Stimulated activated CD8-positive, alpha-beta memory T cell treated with anti-CD3 and anti-CD28 coated beads, Interleukin-4, amount 100 ng/mL, for 1 hour (primary cell): ENCODE measurements at places on chromosomes 7 and 10.

- DNase-seq, result no peak
Measured at GRCh38 chr7:141221007-141221612, 147.2 kb downstream of the TMEM178B start.

GRCh38 chr7:151080067-151080521 is 515 bp downstream of the FASTK start:
- DNase-seq, result no peak

- no peak for DNase-seq
Measured at GRCh38 chr10:97961945-97962344, 68.5 kb downstream of the CRTAC1 start.

DNA sequence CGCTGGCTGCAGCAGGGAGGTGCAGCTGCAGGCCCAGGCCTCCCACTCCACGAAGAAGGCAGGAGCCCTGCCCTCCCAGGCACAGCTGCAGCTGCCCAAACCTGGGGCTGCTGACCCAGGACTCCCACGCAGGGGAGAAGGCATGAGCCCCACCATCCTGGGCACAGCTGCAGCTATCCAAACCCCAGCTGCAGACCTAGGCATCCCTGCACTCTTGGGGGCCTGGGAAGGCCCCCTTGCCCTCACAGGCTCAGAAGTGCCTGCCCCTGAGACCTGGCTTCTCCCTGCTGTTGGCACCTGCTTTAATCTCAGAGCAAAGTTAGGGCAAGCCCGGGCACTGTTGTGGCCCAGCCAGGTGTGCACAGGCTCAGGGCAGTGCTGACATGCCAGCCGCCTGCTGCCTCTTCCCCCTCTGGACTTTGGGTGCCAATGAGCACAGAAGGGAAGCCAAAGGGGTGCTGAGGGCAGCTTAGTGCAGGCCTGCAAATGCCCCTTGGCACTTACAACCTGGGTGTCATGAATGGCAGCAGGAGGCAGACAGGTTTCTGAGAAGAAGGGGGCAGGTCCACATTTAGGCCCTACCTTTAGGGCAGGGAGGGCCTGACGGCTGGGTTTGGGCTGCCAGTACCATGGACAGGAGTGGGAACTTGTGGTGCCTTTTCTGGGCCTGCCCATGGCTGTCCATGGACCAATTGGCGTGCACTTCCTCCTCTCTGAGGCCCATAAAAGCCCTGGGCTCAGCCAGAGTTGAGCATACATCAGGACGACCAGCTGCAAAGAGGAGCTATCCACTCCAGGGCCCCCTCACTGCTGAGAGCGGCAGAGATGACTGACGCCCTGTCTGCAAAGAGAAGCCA is 31.1 kb downstream of the CRTAC1 start:
- DNase-seq, result no peak

GRCh38 chr7:100685631-100686145 is 8.4 kb downstream of the GIGYF1 start:
- no peak for DNase-seq

DNA sequence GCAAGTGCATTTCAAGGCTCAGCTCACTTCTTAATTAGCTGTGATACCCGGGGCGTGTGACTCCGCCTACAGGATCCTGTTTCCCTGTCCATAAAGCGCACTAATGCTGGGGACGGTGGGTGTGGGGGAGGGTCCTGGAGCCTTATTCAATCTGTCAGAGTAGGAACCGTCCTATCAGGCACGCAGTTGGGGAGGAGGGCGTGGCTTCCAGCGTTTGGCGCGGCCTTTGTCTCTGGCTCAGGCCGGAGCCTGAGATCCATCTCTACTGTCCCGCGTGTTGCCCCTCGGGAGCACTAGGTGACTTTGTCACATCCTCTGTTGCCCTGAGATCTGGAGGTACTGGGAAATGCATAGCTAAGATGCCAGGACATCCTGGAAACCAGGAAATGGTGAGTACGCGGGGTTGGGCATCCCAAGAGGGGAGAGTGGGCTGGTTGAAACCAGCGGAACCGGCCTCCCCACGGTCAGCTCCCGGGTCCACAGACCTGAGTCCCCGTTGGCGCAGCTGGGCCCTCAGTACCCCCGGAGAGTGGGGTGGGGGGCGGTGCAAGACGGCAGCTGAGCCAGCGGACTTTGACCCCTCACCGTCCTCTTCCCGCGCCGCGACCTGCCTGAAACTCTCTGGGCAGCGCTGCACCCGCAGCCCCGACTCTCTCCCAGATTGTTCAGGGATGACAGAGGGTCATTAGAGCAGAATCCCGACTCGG is 104.4 kb upstream of the ZNF92 start:
- no peak for DNase-seq

- no peak for DNase-seq
Measured at GRCh38 chr7:31251441-31251840, 89.1 kb downstream of the NEUROD6 start.

GRCh38 chr7:6934981-6935380 is 108.9 kb upstream of the CCZ1B start:
- no peak for DNase-seq

DNA sequence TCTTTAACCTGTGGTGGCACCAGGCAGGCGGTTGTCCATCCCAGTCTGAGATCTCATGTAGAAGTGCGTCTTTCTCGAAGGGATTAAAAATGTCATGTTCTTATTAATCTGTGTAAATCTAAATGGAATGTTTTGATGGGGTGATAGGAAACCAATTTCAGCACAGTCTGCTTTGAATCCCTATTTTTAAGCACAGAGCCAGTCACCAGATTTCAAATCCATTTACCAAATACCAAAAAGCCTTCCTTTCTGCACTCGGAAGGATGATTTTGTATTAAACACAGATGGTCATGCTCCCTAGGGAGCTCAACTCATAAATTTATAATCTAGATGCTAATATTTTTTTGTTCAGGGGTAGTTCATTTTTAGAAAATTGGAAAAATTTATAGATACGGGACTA is 160.6 kb upstream of the AOAH start:
- DNase-seq, result no peak

DNA sequence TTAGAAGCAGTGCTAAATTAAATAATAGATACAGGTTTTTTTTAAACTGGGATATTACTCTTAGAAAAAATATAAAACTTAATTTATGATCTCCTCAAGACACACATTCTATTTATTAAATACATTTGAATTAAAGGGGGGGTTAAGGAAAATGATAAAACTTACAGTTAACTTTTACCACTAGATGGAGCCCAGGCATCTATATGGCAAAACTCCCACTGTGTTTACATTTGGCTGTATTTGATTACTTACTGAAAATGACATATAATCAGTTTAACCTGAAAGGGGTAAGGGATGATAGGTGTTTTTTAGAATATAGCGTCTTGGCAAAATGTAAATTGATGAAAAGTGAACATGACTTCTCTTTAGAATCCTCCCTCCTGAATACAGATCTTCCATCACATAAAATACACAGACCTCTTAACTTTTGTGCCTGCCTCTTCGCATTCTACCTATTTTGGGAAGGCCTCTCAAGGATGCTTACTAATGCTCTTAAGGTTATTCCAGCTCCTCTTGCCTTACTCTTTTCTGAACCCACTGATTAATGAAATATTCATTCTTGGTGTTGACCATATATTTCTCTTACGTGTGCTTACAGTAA is 235.7 kb downstream of the AGMO start:
- no peak for DNase-seq

DNA sequence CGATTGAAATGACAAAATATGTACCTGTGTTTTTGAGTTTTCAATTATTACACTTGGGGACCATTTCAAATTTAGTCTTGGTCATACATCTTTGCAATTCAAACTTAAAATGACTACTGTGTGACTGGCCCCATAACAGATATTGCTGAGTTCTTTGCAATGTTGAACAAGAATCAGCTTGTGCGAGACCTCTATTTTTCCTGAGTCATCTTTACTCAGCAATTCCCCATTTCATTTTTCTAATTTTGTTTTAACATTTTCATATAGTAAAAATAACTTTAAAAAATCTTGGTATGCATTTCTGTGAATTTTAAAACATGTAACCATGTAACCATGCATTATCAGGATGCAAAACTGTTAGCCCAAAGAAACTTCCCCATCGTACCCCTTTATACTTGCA is 678.1 kb downstream of the ANKRD7 start:
- no peak for DNase-seq

- DNase-seq, result no peak
Measured at GRCh38 chr10:12351447-12351846, 2.1 kb downstream of the CAMK1D start.

DNA sequence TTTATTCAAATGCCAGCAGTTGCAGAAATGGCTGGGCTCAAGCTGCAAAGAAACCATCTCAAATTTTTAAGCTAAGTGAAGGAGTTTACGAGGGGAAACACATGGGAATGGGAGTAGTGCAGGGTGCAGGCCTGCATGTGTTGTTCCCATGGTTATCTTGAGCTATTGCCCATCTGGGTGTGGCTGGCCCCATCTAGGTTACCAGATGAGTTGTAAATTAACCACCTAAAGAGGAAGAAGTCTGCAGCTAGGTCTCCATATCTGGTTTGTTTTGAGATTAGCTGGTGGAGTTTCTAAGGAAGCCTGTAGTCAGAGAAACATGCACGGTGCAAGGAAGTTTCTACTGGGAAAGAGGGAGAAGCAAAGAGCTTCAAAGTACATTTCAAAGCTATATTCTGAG is 23.3 kb upstream of the STEAP2 start:
- no peak for DNase-seq

GRCh38 chr10:85614981-85615380 is 751.6 kb downstream of the GRID1 start:
- no peak for DNase-seq

DNA sequence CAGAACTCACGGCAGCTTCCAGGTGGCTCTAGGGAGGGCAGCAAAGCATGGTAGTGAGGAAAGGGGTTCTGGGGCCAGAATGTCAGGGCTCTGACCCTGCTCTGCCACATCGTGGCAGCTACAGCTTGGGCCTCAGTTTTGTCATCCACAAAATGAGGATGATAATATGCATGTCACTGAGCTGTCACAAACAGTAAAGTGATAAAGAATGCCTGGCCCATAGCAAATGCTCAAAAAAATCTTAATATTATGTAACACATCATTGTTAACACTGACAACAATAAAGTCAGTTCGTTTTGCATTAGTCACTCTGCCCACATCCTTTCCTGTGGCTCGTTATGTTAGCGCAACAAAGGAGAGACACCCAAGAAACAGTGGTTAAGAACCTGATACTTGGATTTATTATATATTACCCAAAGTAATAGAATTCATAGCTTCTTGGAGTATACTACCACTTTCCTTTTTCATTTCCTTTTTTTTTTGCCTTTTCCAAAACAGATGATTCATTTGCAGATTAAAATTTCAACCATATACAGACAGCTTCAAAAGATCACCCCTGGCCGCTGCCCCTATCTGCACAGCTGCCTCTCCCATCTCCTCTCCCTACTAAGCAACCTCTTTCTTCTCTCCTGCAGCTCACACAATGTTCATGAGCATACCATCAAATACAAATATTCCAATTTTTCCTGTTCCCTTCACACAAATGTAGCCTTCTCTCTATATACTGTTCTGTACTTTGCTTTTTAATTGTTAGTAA is 45.5 kb upstream of the DDC start:
- no peak for DNase-seq

DNA sequence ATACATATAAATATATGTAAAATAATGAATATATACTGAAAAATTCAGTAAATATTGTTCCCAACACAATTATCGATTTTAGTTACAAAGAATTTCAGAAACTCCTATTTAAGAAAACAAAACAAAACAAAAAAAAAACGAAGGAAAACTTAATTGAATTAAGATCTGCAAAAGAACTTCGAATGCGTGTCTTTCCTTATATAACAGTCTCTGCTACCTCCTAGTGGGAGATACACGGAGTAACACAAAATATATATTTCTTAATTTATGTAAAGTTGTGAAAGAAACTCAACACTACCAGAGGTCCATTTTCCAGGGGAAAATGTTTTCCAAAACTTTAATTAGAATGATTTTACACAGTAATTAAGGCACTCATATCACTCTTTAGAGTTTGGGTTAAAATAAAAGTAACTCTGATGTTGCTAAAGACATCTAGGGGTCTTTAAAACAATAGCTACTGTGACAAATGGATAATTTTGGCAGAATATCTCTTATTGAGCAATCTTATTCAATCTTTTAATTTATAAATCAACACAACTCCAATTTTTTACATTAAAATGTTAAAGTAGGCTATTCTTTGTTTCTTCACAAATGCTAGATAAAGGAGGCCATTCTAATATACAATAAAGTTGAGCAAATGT is 41.6 kb downstream of the NEBL start:
- DNase-seq, result no peak

DNA sequence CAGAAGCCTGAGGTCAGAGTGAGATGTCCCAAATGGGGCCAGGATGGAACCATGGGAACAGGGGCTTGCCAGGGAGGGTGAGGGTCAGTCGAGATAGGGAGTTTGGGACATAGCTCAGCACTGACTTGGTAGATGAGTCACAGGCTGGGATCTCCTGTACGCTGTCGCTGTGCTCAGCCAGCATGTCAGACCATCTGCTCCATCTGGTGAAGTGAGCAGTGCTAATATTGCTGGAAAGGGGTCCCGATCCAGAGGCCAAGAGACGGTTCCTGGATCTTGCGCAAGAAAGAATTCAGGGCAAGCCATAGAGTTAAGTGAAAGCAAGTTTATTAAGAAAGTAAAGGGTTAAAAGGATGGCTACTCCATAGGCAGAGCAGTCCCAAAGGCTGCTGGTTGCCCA is 505.6 kb downstream of the GALNT17 start:
- no peak for DNase-seq

DNA sequence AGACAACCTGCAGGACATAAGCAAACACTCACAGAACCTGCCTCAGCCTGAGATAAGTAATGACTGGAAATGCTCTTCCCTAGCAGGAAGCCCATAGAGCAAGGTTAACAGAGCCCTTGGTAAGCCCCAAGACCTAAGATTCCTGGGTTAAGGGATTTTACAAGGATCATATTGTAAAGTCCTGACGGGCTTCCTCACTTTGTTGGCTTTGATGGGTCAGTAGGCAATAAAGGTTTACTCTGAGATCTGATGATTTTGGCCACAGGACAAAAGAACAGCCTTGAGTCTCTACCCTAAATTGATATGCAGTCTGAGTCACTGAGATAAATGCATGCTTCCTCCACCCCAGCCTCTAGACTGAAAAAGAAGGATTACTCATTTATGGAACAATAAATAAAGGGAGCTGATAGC is 270.8 kb downstream of the HTR7 start:
- DNase-seq, result no peak

DNA sequence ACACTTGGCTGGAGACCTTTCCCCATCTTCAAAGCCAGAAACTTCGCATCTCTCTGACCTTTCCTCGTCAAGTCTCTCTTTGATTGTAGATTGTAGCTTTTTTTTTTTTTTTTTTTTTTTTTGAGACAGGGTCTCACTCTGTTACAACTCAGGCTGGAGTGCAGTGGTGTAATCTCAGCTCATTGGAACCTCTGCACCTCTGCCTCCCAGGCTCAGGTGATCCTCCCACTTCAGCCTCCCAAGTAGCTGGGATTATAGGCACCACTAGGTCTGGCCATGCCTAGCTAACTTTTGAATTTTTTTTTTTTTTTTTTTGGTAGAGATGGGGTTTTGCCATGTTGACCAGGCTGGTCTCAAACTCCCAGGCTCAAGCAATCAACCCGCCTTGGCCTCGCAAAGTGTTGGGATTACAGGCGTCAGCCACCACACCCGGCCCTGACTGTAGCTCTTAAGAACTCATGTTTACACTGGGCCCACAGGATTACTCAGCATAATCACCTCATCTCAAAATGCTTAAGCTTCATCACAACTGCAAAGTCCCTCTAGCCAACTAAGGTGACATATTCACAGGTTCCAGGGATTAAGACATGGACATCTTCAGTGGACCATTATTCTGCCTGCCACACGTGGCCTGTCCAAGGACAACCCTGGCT is 11.7 kb downstream of the POLL start:
- no peak for DNase-seq
